ENCODE measurements at places on chromosomes 5 and 9.

- DNase-seq, result no peak
Observed at GRCh38 chr5:369151-369868, 47.8 kb downstream of the AHRR start.

DNA sequence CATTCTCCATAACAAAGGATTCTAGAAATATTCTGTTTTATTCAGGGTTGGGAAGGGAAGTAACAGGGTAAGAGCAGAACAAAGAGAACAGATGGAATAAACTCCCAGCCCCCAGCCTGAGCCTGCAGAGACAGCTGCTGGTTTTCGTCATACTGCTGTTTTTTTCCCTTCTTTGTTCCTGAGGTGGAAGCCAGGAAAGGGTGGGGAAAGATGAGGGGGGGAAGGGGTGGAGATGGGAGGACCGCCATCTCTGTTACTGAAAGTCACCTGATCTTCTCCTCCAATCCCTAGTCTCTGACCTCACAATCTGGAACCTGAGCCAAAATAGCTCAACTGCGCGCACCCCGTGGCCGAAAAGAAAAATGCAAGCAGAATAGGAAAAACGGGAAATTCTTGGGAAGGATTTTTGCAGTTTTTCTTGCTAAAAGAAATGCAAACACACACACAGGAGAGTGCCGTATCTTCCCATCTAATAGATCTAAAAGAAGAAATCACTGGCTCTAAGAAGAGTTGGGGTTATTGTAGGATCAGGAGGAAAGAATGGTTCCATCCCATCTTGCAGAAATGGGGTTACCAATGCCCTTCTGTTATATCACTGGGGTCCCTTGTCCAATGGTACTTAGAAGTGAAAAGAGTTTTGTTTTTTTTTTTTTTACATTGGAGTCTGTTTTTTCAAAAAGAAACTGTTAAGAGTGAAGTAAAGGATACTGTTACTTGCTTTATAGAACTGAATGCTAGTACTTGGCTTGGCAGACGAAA is 57.9 kb downstream of the DIAPH1 start:
- DNase-seq, result no peak

DNA sequence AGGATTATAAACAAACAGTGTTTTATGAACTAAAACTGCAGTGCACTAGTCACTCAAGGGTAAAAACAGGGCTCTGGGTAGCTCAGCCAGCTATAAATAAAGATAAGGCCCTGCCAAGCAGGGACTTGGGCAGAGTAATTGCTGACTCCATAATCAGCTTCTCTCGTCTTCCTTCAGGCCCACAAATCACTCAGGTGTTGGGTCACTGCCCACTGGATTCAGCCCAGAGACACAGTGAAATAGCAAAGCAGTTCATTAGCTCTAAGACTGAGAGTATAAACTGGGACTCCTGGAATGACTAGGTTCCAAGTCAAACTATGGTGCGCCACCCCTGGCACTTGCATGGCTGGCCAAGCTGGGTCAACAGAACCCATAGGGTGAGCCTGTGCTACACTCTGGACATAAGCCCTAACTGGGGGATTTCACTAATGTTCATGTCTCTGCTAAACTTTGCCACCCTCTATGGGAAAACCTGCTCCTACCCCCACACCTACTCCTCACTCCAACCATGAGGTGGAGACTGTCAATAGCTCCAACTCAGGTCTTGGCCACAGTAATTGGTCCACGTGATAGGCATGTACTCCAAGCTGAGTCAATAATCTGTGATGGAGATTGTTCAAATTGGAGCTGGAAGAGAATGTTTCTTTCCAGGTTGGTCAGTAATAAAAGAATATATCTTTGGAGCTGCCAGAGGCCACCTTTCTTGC is 158.5 kb downstream of the SLIT3 start:
- DNase-seq, result no peak

DNA sequence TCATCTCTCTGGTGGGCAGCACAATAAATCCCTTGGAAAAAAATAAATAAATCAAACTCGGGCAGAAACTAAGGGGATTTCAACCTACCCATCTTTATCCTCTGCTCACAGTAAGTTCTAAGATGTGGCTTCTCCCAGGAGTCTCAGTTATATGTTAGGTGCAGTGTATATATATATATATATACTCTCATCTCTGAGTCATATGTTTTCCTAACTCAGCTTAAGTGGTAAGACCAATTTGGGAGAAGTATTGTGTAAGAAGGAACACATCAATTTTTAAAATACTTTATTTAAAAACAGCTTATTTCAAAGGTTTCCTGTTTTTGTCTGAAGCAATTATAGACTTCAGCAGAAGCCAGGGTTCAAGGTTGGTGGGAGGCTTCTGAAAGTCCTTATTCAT is 20.3 kb upstream of the OSMR start:
- DNase-seq, result no peak

DNA sequence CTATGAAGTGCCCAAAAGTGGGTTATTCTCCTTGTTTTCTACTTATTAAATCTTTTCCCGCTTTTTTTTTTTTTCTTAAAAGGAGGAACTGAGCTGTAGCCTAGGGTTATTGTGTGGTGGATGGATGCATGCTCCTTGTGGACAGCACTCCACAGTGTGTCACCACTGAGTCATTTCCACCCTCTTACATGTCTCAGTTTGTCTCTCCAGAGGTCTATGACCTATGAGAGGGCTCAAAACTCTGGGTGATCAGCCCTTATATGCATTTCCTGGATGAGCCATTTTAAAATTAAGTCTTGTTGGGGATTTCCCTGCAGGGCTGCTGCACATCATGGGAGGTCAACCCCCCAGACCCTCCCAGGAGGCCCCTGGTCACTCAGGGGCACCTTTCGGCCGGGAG is 102.2 kb upstream of the MOCS2 start:
- DNase-seq, result no peak

DNA sequence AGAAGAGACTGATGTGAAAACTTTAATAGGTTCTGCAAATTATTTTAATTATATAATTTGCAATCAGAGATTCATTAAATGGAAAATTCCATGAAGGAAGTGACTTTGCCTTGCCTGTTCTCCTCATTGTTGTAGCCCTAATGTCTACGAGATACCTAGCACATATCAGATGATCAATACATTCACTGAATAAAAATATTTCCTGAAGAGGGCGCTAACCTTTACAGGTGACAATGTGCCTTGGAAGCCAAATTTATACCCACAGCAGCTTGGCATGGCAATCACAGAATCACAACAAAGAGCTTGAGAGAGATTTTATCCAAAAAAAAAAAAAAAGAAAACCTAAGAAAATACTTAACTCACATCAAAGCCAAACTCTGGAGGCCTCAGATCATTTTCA is 17.4 kb downstream of the HAUS6 start:
- no peak for DNase-seq

DNA sequence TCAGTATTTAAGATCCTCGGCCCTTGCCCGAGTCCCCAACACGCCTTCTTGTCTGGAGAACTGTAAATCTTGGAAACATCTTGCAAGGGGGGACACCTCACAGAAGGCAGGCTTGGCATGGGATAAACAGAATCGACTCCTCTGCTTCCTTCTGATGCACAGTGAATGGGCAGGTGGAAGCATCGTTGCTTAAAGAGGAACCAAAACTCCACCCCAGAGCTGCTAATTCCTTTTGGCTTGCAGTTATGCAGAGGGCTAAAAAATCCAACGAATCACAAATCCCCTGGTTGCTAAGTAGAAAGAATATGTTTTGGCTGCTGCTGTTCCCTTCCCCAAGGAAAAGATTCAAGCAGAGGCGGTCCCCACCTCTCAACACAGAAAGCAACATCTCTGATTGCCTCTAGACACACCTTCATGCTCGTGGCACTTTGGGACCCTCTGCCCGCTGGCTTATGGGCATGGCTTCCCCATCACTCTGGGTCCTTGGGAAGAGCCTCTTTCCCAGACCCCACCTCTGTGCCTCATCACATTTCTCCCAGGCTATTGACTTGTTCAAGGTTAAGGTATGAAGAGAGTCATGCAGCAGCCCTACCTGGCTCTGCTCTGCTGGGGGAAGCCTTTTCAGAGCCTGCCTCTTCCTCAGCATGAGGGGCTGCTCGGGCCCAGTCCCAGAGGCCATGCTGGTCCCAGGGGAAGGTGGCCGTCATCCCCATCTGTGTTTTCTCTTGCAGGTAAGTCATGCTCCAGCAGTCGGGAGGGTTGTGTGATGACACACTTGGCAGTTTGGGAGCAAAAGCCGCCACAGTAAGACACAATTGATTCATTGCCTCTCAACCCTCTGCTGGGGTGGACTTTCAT is 137.1 kb downstream of the KCNIP1 start:
- DNase-seq, result no peak

GRCh38 chr5:136626531-136626930 is 261.2 kb upstream of the TRPC7 start:
- DNase-seq, result no peak

DNA sequence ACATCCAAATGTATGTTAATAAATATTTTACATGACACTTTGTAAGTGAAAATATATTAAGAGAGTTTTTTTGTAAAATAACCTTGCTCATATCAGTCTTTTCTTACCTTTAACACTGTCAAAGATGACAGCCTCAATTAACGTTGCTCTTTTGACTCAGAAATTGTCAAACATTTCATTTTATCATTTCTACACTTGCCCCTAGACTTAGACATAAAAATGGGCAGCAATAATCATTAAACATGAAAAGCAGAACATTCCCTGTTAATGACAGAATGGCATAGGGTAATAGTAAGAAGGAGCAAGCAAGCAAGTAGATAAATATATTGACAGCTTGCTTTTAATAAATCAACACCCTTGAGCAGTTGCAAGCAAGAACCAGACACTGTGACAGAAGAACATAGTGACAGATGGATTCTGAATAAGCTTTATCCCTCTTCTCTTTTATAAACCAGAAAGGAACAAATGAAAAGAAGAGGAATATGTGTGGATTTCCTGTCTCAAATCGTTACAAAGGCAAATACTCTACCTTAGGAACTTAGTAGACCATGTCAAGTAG is 796.0 kb upstream of the CHD1 start:
- no peak for DNase-seq

DNA sequence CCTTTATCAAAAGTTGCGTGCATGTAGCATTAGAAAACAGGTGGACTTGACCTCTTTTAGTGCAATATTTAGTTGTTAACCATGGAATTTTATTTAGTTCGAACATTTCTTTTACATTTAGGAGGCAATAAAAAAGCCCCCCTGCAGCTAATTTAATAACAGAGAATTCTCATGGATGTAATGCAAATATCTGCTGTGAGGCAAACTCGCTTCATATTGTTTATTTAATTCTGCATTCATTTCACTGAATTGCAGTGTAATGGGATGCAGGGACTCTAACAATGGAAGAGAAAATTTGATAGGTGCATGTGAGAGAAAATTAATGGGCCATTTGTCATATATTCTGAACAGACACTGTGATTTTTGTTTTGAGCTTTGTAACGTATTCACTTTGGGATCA is 205.1 kb upstream of the CHD1 start:
- no peak for DNase-seq

DNA sequence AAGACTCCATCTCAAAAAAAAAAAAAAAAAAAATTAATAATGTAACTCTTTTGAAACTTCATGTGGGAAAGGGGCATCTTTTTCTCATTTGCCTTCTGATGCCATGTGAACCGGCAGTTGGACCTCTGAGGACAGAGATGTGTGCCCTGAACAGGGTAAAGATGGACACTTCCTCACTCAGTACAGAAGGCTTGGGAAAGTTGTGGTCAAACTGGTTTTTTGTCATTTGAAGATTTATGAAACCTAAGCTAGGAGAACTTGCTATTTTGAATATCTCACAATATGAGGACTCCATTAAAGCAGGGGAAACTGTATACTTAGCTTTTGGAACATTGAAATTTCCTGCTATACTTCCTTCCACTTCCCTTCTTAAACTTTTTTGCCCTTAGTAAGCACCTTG is 147.5 kb upstream of the ALDH1B1 start:
- no peak for DNase-seq

DNA sequence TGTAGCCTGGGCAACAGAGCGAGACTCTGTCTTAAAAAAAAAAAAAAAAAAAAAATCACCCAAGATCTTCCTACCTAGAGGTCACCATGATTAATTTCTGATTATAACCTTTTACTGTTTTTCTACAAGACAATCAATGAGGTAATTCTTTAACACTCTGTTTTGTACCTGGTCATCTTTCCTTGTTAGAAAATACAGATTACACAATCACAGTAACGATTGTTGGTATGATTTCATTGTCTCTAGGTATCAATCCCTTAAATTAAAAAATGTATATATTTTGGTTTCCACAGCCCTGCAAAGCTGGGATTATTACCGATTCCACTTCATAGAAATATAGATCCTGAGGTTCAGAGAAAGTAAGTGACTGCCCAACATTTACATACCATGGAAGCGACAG is 8.3 kb upstream of the ATG10 start:
- DNase-seq, result no peak

DNA sequence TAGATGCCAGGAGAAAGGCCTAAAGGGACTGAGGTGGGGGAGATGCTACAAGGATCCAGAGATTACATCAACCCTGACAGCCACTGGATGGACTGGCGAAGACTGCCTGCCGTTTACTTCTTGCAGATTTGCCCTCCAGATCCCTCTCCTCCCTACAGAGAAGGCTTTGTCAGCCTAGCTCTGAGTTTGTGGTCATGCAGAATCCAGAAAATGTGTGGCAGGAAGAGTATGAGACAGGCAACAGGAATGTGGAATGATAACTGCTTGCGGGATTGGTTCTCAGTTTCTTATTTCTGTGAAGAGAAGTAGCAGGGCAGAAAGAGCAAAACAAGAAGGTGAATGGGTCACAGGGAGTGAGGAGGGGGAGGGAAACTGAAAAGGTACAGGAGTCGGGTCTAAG is 129.6 kb downstream of the TLE1 start:
- DNase-seq, result no peak

GRCh38 chr9:19690128-19690527 is 98.7 kb downstream of the SLC24A2 start:
- no peak for DNase-seq

DNA sequence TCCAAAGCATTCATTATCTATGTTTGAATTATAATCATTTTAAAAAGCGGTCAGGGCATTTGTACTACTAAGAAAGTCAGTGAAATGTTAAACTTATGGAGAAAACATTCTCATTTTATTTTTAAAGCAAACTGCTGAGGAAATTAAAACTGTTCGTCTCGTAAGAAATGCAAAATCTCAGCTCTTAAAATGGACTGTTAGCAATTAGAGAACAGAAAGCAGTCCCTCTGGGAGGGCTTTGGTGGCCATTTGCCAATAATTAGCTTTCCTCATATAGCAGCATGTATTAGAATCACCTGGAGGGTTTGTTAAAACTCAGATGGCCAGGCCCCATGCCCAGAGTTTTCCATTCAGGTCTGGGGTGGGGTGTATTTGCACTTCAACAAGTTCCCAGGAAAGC is 120.7 kb upstream of the RASEF start:
- no peak for DNase-seq

Data from activated naive CD8-positive, alpha-beta T cell treated with anti-CD3 and anti-CD28 coated beads, Interleukin-2, amount 50 U/mL, for 24 hours (primary cell).